ENCODE measurements at places on chromosomes 12 and 14.

GRCh38 chr14:31360919-31361662 is 59.3 kb downstream of the HEATR5A start:
- no peak for DNase-seq

DNA sequence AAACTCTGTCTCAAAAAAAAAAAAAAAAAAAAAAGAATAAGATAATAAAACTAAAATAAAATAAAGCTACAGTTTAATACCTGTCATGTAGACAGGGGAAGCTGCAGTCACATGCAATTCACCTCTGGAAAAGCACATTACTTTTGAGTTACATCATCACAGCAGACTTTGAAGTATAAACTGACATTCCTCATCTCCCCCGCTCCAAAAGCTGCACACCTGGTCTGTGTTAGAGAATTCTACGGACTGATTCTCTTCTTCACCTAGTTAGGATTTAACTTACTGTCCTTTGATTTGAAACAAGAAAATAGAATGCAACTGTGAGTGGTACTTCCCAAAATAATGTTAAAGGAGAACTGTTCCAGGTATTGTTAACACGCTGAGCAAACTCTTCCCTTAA is 25.1 kb downstream of the SPPL3 start:
- DNase-seq, result no peak

- DNase-seq, result no peak
These were observed 44.4 kb upstream of the PLXNC1 start for GRCh38 chr12:94103986-94104385.

DNA sequence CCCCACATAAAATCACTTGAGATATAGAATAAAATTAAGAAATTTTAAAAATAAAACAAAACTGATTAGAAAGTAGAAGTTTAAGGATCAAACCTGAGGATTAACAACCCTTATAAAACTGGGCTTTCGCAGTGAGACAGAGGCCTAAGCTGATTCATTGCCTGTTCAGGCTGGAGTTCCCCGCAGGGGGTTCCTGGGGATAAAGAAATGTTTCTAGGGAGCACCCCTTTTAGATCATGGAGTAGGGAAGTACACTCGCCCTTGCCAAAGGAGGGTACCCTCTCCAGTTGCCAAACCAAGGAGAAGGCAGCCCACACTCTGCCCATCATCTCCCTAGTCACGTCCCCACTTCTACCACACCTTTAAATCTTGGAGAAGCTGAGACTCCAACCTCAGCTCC is 6.8 kb downstream of the GLIPR1 start:
- DNase-seq, result no peak

DNA sequence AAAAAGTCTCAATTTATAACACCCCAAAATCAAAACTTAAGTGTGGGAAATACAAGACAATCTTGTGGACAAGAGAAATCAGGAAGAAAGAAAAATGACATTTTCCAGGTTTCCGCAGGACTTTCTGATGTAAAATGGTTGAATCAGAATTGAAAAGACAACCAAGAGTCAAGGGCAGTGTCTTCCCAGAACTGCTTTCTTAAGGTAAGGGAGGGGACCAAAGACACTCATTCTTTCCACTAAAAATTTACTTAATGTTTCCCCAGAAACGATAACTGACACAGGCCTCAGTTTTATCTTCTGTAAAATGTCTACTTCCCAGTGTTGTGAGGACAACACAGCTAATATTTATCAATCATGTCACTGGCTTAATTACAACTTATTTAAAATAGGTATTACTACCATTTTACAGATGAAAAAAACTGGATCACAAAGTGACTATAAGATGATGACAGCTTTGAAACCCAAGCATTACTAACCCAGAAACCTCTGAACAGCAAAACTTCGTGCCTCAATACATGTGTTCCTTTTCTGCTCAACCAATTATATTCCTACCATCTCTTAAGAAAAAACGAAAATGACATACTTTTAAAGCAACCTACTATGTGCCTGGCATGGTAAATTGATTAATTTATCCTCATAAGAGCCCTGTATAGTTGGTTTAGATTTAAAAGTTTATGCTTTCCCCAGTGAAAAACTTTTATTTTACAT is 4.6 kb downstream of the SINHCAF start:
- no peak for DNase-seq

- no peak for DNase-seq
These were observed 52.2 kb downstream of the PHETA1 start for GRCh38 chr12:111316671-111317070.

DNA sequence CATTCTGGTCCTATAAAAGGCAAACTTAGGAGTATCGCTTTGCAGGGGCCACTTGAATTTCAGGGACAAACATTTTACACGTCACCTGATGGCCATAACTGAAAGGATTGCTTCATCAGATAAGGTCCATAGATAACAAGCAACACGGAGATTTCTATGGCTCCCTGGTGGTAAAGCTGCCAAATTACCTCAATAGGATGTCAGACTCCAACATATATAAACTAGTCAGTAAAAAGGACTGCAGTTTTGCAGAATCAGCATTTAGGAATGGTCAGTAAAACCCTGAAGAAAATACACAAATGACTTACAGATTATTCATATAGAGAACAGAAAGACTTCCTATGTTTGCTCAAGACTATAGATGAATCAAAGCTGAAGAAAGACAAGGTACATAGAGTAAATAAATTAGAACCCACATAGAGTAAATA is 66.1 kb upstream of the GRIP1 start:
- no peak for DNase-seq

GRCh38 chr14:54192610-54193009 is 204.2 kb upstream of the CDKN3 start:
- DNase-seq, result no peak
